ENCODE measurements at places on chromosomes 12 and 14.

- no peak for DNase-seq
Observed at GRCh38 chr14:32055175-32055574, 21.9 kb upstream of the ARHGAP5 start.

DNA sequence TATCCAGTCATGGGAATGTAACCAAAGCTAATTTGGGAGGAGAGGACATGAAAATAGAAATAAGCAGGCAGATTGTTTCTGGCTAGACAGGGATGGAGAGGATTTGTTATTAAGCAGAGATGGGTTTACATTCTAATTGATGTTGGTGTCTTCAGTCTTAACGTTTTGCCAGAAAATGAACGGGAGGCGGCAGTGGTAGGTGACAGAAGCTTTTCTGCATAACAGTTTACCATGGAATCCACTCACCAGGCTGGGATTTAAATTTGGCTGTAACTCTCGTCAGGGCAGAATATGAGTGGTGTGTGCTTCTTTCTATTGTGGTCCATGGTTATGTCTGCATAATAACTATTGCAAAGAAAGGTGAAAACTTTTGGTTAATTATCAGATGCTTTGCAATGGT is 50.2 kb upstream of the OTX2 start:
- DNase-seq: no peak

DNA sequence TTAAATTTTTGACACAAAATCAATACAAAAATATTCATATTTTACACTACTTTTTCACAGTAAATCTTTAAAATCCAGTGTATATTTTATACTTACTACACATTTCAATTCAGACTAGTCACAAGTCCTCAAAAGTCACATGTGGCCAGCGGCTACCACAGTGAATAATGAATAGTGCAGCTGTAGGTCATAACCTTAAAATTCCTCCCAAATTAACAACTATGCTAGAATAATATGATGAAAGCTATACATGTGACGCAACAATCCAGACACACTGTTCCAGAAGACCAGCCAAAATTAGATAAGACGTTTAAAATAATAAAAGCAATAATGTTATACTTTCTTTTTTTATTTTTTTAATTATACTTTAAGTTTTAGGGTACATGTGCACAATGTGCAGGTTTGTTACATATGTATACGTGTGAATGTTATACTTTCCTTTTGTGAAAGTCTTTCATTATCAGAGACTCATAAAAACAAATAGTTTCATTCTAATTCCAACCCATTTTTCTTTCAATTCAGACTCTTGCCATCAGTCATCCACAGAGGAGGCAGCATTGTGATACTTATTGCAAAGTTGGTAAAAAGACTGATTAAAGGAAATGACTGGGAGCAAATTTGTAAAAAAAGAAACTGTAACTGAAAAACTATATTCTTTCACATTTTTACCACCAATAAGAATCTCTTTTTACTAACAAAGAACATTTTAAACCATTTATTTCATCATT is 67.0 kb downstream of the C2CD5 start:
- no peak for DNase-seq

- no peak for DNase-seq
Observed at GRCh38 chr12:45017916-45018315, 33.0 kb downstream of the DBX2 start.

DNA sequence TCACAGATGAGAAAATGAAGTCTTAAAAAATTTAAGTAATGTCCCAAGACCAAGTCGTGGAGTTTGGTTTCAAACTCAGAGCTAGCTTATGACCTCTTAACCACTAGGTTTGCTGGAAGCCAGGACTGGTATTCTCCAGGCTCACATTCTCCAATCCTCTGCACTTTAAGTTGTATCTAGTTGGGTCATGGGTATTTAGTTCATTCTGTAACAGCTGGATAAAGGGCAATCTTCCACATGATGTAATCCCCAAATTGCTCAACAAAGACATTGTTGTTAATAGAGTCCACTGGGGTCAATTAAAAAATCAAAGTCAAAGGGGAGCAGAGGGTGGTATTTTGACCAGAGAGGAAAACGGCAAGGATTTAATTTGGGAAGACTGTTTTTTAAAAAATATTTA is 17.8 kb upstream of the GAS2L3 start:
- no peak for DNase-seq

- DNase-seq: no peak
Observed at GRCh38 chr12:112798048-112798760, 6.7 kb downstream of the RPH3A start.

DNA sequence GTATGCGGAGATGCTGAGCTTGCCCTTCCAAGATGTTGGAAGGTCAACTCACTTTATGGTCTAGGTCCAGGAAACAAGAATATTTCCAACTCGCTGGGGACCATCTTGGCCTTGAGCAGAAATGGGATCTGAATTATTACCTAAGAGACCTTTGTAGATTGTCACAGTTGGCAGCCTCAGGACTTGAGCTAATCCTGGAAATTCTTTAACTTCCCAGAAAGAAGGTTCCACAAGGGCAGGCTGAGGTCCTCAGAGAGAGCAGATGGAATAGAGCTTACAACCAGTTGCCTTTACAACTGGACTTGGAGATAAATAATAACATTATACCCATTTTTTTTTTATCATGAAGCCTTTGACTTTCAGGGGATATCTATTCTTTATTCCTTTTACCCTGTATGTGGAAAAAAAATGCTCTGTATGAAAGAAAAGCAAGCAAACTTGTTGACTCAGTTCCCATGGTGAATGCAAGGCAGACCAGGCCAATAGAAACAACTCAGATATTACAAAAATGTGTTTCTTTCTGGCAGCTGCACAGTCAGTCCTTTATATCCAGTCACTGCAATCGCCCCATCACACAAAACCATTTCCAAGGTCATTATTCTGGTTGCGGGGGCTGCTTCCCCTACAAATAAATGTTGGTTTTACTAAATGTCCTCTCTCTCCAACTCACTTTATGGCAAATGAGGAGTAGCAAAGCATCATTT is 401.4 kb downstream of the ZFP36L1 start:
- no peak for DNase-seq

DNA sequence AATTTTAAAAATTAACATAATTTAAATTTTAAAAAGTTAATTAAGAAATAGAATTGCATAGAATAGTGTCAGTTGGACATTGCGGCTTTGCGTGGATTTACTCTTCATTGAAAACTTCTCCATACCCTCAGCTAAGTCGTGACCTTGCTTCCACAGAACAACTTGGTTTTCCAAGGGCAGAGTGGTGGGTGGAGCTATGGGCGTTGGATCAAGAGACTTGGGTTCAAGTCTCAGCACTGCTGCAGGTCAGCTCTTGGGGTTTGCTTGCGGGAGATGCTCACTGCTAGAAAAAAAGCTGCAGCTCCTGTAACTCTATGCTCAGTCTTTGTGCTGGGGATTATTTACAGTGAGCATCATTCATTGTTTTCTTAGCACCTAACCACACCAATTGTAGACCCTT is 133.7 kb downstream of the PRIMA1 start:
- no peak for DNase-seq

DNA sequence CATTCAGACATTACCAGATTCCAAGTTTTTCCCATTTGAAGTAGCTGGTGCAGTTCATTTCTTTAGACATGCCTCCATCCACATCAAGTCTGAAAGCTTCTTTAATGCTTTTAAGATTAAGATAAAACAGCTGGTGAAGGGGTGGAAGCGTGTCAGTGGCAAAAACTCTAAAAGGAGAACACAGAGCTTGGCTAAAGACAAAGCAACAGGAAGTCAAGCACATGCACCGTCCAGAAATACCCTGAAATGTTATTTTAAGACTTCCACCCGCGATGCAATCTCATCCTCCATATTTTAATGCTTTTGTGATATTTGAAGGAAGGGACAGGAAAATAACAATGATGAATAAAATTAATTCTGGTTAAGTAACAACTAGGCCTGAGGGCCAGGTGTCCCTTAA is 31.8 kb downstream of the PPM1H start:
- no peak for DNase-seq

DNA sequence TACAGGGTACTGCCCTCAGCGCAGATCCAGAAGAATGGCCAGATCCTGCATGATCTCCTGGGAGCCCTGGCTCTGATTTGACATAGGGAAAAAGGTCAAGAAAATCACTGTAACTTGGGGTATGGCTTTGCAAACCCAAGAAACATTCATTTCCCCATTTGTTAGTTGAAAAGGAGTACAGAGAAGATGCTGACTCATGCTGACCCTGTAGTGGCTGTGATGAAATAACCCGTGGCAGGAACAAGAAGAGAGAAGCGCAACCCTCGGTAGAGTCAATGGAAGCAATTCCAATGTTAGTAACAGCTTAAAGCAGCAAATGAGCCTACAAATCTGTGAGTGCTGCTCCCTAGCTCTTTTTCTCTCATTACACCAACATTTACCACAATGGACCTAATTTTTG is 281.6 kb upstream of the NPAS3 start:
- DNase-seq: no peak

DNA sequence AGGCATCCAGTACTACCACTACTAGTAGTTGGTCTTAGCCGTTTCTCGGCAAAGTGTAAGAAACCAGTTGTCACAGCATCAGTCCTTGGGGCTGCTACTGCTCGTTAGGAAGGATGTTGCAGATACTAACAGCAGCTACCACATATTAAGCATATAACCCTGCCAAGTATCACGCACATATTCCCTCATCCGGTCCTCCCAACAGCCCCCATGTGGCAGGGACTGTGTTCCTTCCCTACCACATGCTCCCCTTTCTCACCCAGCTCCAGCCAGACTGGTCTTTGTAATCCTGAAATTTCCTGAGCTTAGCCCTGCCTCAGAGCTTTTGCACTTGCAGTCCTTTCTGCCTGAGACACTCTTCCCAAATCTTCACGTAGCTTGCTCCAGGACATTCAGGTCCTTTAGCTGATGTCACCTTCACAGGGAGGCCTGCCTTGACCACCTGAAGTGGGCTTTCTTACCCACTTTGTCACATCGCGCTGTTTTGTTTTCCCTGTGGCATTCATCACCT is 7.8 kb downstream of the ERP29 start:
- no peak for DNase-seq

DNA sequence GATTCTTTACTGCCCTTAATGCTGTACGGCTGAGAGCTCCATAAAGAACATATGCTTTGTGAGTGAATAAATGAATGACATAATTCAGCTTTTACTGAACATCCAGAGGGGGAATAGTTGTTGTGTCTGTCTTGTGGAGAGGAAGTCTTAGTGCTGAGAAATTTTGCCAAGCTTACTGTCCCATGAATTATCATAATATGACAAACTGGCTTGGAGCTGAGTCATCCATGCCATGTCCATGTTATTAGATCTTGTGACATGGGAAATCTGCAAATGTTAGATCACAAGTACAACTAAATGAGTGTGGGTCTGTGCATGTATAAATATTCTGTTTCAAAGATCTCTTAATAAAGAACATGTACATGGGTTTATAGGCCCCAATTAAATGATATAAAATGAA is 350.4 kb downstream of the BMP4 start:
- no peak for DNase-seq

DNA sequence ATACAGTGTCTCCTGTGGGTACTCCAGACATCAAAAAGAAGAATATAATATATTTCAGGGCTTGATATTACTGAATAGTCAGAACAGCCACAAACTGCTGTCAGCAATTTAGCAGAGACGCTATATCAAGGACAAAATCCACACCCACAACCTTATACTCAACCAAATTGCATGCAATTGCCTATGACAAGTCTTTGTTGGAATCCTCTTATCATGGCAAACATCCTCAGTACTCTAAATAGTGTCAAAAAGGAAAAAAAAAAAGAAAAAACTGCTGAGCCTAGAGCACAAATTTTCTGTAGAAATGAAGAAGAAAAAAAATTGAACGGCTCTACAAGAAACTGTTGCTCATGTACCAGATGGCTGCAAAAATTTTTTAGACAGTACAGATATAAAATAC is 485.7 kb downstream of the TMTC2 start:
- DNase-seq: no peak

- DNase-seq: no peak
Observed at GRCh38 chr14:29236401-29236800, 469.8 kb downstream of the FOXG1 start.

GRCh38 chr12:124379938-124380754 is 85.3 kb downstream of the RFLNA start:
- no peak for DNase-seq

DNA sequence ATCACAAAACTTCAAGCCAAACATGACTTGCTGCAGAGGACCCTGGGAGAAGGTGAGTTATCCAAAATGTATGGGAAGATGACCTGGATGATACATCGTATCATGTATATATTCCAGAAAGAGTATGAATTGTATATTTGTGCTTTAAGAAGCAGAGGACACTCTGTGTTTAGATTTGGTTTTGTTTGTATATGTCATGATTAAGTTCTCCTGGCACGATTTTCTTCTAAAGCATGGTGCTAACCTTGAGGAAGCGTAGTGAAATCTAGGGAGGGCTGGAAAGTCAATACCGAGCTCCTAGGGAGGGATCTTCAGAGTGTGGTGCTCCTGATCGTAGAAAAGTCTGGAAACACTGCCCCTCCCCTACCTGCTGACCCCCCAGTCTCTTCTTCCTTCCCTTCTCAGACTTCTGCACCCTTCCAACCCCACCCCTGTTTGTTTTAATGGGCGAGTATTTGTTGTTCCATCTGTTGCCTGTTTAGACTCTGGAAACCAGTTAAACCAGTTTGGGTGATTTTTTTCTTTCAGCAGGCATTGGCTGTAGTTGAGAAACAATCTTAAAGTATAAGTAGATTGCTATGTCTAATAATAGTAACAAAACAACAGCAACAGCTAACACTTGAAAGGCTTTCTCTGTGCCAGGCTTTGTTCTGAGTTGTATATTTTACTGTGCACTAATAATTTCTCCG is 141.6 kb downstream of the KICS2 start:
- no peak for DNase-seq

DNA sequence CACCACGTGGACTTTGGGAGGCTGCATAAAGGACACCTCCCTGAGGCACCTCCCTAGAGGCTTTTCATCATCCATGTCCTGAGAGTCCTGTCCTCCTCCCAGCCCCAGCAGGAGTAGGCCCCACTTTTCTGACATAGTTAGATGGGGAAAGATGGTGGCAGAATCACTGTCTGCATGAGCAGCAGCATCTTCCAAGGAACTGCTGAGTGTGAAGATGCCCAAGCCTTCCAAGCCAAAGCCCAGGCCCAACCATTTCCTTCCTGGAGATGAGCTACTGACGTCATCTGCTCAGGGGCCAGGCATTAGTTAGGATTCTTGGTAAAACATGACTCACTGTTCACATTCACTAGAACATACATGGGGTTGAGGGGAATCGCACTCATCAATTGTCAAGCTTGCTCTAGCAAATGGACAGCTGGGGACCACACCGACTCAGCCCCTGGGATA is 37.3 kb downstream of the VDR start:
- no peak for DNase-seq

Measured in NCI-H2081 (cell line).